ENCODE measurements at places on chromosomes 7 and 10. TPM values are rescaled to one million over a fixed set of nuclear protein-coding genes. Genes with fewer than 3 reads are reported as not detected.

The PWWP2B gene
- total RNA-seq = 3.1 TPM

DNA sequence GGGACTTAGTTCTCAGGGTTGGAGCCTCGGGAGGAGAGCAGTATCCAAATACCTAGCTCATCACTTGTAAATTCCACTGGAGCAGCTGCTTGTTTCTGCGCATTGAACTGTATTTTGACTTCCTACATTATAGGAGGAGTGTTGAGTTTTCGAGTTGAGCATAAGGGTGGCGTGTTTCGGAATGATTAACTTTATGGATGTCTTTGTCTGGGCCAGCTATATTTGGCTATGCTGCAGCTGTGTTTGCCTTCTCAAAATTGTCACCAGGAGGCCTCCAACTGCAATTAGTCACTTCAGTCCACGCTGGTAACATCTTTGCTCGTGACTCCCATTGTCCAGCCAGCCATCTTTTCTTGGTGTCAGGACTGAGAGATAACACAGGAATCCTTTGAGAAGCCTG lies 9.1 kb downstream of the CELF2 start:
- H3K4me1 ChIP-seq = peaks cover 10% of the 10 kb centered on the region
- H3K27ac ChIP-seq = no peak overlapping the region
- no peaks in the 10 kb centered on the region for H3K36me3 ChIP-seq
- peaks cover 11% of the 10 kb centered on the region for H3K27me3 ChIP-seq
- DNase-seq = no peak

- no peaks in the 10 kb centered on the region for H3K27me3 ChIP-seq
- no peaks in the 10 kb centered on the region for H3K4me1 ChIP-seq
- no peak overlapping the region for H3K27ac ChIP-seq
- H3K4me3 ChIP-seq = no peak overlapping the region
Observed at GRCh38 chr7:67487316-67487715, 490.7 kb downstream of the TYW1 start.

GRCh38 chr10:94785211-94785610 lies 22.7 kb downstream of the CYP2C19 start:
- no peak overlapping the region for H3K27ac ChIP-seq
- no peaks in the 10 kb centered on the region for H3K4me1 ChIP-seq
- H3K36me3 ChIP-seq = no peaks in the 10 kb centered on the region
- no peak overlapping the region for H3K4me3 ChIP-seq
- H3K27me3 ChIP-seq = no peaks in the 10 kb centered on the region
